ENCODE measurements at places on chromosomes 3 and 15. TPM values are rescaled to one million over a fixed set of nuclear protein-coding genes. Genes with fewer than 3 reads are reported as not detected.

The IGF2BP2 gene
- total RNA-seq = 36.8 TPM

The LTF gene
- not detected for total RNA-seq

The CCR3 gene
- total RNA-seq = 0.33 TPM

The ARIH1 gene
- total RNA-seq = 41.2 TPM

The HDGFL3 gene
- total RNA-seq = 24.5 TPM

The CASR gene
- total RNA-seq = not detected

The TMEM212 gene
- not detected for total RNA-seq

The CCK gene
- 15.3 TPM for total RNA-seq

The FOXL2 gene
- total RNA-seq = not detected

The FSIP1 gene
- total RNA-seq = 1.6 TPM

The NLGN1 gene
- 3.3 TPM for total RNA-seq

The ZBBX gene
- not detected for total RNA-seq

The NR2E3 gene
- total RNA-seq = not detected
